Frontal cortex (tissue), 4 donors: ENCODE measurements at places on chromosomes 4 and X.

- DNase-seq: no peak
Observed at GRCh38 chr4:139142087-139142486, 34.9 kb downstream of the ELF2 start.

DNA sequence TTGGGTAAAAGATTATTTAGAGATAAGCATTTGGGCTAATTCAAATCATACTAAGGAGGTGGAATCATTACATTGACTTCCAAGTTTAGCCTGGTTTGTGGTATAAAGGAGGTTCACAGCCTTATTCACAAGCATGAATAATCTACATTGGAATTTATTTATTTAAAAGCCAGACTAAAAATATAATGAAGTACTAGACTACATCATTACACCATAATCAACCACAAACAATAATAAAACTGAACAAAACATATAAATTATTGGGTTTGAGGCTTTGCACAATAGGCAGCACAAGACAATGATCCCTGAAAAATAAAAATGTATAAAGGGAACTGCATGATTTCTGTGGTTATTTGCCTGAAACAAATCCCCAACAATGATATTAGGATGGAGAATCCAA is 314.0 kb downstream of the GBA3 start:
- DNase-seq: no peak

DNA sequence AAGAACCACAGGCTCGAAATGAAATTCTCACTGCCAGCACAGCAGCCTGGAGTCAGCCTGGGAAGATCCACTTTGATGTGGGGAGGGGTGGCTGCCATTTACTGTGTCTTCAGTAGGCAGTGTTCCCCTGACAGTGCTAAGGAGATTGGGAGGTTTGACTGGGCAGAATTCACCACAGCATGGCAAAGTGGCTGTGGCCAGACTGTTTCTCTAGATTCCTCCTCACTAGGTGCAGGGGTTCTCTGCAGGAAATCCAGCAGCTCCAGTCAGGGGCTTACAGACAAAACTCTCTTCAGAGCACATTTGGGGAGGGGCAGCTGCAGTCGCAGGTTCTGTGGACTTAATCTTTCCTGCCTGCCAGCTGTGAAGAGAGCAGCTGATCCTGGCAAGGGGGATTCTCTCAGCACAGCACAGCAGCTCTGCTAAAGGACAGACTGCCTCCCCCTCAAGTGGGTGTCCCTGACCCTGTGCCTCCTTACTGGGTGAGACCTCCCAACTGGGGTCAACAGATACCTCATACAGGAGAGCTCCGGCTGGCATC is 1174.0 kb downstream of the RAPGEF2 start:
- no peak for DNase-seq

GRCh38 chr4:118983293-118983692 is 94.6 kb downstream of the SYNPO2 start:
- DNase-seq: no peak

- no peak for DNase-seq
Observed at GRCh38 chrX:150429594-150429993, 66.5 kb downstream of the MAMLD1 start.

GRCh38 chr4:139656614-139657486 is 8.8 kb upstream of the MGST2 start:
- no peak for DNase-seq

GRCh38 chr4:110799211-110799610 is 176.3 kb upstream of the PITX2 start:
- DNase-seq: no peak

GRCh38 chr4:77996076-77996475 is 61.0 kb upstream of the FRAS1 start:
- DNase-seq: no peak

DNA sequence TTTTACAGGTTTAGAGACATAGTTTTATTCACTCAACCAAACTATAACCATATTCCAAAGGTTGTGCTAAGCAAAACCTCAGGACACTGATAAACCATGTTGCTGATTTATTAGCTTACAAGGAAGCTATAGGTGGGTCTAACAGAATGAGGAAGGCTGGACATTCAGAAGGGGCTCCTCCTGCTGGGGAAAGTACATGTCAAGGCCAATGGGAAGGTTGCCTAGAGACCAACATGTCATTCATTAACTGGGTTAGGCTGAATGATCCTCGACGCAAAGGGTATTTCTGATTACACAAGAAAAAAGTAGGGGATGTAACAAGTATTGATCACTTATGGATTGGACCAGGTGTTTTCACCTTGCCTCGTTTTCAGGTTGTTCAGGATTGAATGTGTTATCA is 30.3 kb downstream of the SLC10A6 start:
- no peak for DNase-seq

GRCh38 chr4:54700986-54701385 is 43.2 kb downstream of the KIT start:
- no peak for DNase-seq

GRCh38 chrX:54921427-54922021 is 900 bp downstream of the TRO start:
- peak; percentile 36 for DNase-seq

- DNase-seq: no peak
Observed at GRCh38 chr4:14054391-14054790, 426.9 kb upstream of the BOD1L1 start.

DNA sequence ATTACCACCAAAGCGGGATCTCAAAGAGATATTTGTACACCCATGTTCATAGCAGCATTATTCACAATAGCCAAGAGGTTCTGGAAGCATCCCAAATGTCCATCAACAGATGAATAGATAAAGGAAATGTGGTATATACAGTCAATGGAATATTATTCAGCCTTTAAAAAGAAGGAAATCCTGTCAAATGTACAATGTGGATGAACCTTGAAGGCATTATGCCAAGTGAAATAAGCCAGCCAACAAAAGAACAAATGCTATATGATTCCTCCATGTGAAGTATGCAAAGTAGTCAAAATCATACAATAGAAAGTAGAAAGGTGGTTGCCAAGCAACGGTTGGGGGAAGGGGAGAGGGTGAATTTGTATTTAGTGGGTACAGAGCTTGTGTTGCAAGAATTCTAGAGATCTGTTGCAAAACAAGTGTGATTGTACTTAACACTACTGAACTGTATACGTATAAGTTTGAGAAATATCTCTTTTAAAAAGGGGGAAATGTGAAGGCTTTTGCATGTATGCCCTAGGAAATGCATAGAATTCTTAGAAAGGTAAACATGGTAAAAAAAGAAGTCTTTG is 5.0 kb upstream of the ZRSR2 start:
- DNase-seq: no peak

- DNase-seq: no peak
Observed at GRCh38 chr4:174218127-174218790, 65.2 kb downstream of the FBXO8 start.

- DNase-seq: no peak
Observed at GRCh38 chr4:153255233-153255632, 51.0 kb downstream of the TRIM2 start.

DNA sequence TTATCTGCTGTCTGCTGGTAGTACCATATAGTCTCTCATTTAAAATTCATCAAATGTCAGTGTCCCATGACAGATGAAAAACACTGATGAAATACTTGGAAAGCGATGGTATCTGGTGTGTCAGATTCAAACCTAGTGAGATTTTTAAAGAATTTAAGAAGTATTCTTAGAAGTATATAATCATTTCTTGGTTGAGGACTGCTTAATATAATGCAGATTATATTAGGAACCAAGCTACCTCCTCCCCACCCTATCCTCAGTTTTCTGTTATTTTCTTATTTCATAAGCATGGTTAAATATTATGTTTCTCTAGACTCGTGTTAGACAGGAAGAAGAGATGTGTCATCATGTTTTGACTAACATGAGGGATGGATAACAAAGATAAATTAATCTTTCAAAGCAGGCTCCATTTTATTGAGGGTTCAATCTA is 118.5 kb downstream of the GLUD2 start:
- no peak for DNase-seq

DNA sequence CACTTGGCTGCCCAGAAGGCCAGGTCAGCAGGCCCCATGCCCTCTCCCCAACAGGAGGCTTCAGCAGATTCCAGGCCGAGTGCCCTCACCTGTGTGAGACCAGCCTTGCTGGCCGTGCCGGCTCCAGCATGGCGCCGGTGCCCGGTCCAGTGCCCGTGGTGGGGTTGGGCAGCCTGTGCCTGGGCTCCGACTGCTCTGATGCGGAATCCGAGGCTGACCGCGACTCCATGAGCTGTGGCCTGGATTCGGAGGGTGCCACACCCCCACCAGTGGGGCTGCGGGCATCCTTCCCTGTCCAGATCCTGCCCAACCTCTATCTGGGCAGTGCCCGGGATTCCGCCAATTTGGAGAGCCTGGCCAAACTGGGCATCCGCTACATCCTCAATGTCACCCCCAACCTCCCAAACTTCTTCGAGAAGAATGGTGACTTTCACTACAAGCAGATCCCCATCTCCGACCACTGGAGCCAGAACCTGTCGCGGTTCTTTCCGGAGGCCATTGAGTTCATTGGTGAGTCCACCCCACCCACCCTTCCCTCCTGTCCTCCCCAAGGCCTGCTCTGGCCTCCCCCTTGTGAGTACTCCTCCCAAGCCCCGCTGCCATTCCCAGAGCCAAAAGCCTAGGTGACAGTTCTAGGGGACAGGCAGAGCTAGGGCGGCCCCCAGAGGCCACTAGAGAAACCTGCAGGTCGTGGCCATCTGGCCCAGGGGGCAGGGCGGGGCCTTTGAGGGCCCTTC is 2.3 kb downstream of the DUSP9 start:
- DNase-seq: peak; percentile 50

DNA sequence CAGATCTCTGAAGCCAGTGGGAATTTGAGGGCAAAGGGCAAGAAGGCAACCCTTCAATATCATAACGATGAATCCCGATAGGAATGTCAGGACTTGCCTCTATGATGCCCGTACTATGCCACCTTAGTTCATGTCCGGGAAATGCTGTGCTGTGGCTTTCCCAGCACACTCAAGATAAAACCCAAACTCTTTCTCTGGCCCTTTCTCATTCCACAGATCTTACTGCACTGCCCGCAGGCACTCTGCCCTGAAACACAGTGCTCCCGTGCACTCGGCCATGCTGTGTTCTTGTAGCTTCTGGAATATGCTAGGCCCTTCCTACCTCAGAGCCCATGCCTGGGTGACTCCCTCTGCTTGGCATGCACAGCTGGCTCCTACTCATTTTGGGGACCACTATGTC is 26.3 kb downstream of the SORCS2 start:
- no peak for DNase-seq

DNA sequence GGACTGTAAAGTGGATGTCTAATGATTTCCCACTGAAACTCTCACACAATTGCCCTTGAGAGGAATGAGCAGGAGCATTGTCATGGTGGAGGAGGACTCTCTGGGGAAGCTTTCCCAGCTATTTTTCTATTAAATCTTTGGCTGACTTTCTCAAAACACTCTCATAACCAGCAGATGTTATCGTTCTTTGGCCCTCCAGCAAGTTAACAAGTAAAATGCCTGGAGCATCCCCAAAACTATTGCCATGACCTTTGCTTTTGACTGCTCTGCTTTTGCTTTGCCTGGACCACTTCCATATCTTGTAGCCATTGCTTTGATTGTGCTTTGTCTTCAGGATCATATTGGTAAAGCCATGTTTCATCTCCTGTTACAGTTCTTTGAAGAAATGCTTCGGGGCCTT is 120.2 kb upstream of the PDE5A start:
- DNase-seq: no peak
